ENCODE measurements at places on chromosomes 4 and X.

GRCh38 chr4:39730072-39730471 lies 32.1 kb downstream of the UBE2K start:
- DNase-seq, result no peak

DNA sequence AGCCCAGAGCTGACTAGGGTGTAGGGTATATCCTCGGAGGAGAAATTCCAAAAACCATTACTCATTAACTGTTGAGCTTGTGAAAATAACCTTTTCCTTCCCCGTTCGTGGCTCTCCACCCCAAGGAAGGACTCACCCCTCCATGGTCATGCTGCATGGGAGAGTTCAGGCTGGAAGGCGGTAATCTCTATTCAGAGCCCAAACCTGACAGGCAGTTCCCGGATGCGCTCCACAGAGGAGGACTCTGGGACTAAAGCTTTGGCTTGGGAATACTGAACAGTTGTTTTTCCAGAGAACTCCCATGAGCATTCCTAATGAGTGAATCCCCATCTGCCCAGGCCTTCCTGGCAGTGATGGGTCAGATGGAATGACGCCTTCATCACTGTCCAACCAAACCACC lies 125.4 kb downstream of the BCOR start:
- no peak for DNase-seq

DNA sequence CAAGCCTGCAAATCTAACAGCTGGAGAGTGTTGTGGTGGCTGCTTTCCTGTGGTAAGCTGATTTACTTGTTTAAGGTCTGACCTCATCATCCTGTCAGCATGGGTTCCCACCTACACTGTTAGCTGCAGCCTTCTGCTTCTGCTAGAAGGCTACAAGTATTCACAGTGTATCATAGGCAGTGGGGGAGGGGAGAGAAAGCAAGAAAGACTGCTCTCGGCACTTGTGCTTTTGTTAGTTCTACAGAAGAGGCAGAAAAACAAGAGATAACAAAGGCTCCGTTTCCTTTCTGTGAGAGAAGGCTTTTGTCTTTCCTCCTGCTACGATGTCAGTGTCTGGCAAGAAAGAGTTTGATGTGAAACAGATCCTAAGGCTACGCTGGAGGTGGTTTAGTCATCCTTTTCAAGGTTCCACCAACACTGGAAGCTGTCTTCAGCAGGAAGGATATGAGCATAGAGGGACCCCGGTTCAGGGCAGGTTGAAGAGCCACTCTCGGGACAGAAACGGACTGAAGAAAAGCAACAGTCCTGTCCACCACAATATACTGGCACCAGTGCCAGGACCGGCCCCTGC lies at the start of gene KLHL4:
KLHL4 (plus strand) TSS at position 232 of the 571 bp plus-strand sequence; CDS start at position 324, 92 bp downstream.
- no peak for DNase-seq

- no peak for DNase-seq
These were observed 22.6 kb downstream of the HOPX start for GRCh38 chr4:56658528-56658927.

DNA sequence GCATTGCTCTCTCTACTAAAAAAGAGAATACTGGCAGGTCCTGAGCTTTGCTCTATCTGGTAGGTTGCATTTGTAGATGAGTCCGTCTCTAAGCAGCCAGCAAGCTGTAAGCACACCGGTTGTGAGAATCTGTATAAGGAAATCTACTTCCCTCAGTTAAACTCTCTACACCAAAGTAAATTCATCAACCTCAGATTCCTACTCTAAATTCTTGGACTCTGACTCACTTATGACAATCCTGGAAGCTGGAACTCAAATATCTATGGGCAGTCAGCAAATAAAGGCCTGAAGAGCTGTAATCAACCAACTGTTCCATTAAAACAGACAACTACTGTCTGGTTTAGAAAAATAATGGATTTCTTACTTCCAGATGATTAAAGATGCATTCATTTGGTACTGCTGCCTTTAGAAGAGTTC lies 37.9 kb downstream of the FAT1 start:
- no peak for DNase-seq

GRCh38 chrX:38985375-38985774 lies 184.1 kb downstream of the MID1IP1 start:
- peak; percentile 53 for DNase-seq

- DNase-seq, result no peak
These were observed 11.3 kb upstream of the UGT2A3 start for GRCh38 chr4:68962868-68963267.

- DNase-seq, result no peak
These were observed 566.1 kb upstream of the BOD1L1 start for GRCh38 chr4:14193601-14194000.

DNA sequence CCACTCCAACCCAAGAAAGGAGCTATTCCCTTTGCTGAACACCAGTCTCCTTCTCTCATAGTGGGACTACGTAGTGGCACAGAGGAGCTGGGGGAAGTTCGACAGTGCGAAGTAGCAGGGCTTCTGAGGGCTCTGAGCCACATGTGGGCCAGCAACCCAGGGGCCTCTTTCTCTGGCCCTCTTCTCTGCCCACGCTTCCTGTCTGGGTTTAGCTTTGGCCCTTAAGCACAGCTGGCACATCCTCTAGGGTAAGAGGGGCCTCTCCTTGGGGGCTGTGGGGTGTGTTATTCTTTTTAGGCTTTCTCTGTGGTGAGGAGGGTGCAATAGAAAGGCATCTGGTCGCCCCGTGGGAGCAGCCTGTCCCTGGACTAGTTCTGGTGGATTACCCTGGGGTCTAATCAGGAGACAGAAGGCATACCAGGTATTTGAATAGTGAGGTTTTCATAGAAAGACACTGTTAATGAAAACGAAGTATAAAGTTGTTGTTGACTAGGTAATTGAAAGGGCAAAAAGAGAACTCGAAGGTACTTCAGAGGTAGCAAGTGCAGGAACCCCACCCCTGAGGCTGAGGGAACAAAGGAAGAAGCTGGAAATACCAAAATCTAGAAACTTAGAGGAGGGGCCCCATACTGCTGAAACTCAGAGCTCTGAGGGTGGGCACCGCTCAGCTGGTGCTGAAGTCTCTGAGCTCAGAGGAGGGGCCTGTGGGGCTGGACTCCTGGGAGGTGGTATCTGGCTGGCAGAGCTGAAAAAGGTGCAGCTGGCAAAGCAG lies 151.9 kb upstream of the RPS6KA3 start:
- no peak for DNase-seq

DNA sequence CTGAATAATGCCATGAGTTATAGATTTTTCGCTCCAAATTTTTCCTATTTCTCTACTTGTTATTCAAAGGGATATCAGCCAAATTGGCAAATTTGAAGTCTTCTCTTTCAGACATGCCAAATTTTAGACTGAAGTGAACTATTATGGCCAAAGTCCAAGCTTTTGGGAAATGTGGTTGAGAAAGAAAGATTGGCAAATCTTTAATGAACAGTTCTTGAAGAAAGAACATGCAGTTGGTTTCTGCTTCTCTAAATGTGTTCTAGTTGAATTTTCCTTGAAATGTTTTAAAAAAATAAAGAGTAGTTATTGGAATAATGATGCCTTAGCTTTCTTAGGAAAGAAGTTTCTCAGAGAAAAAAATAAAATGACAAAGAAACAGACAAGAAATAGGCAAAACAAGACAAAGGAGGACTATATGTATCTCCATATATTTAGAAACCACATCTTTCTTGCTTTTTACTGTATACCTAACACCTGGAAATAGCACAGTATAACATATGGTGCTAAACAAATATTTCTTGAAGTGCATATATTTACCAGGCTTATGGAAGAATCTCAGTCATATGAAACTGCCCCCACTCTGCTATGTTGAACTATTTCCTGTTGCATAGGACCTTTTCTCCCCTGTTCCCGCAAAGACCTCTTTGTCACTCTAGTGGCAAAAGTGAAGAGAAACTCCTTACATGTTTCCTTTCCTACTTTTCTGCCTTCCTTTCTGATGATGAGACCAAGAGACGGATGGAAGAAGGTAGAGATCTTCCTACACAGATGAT lies 250.0 kb downstream of the ARHGAP24 start:
- DNase-seq, result no peak

GRCh38 chrX:87167841-87168240 lies 349.8 kb upstream of the KLHL4 start:
- DNase-seq, result no peak

DNA sequence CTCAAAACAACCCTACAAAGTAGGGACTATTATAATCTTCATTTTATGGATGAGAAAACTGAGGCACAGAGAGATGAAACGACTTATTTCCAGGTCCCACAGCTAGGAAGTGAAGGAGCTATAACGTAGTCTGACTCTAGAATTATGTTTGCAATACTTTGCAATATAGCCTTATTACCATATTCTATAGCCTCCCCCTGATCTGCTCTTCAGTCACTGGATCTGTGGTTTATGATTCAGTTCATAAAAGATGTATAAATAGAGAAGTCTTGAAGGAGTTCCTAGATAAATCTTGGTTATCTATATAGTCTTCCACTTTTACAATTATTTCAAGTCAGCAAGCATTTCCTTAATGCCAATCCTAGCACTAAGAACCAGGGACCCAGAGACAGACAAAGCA lies 57.5 kb downstream of the OPHN1 start:
- DNase-seq, result no peak

GRCh38 chr4:41542526-41543275 lies 4.7 kb downstream of the LIMCH1 start:
- DNase-seq, result no peak

GRCh38 chr4:8287343-8288280 lies 18.1 kb downstream of the HTRA3 start:
- DNase-seq, result no peak

Measured in hematopoietic multipotent progenitor cell treated with erythropoietin and hydrocortisone succinate and interleukin-3 and kit ligand, for 8 days (in vitro differentiated cells).